ENCODE measurements at places on chromosomes 12 and 14. TPM values are rescaled to one million over a fixed set of nuclear protein-coding genes. Genes with fewer than 3 reads are reported as not detected.

DNA sequence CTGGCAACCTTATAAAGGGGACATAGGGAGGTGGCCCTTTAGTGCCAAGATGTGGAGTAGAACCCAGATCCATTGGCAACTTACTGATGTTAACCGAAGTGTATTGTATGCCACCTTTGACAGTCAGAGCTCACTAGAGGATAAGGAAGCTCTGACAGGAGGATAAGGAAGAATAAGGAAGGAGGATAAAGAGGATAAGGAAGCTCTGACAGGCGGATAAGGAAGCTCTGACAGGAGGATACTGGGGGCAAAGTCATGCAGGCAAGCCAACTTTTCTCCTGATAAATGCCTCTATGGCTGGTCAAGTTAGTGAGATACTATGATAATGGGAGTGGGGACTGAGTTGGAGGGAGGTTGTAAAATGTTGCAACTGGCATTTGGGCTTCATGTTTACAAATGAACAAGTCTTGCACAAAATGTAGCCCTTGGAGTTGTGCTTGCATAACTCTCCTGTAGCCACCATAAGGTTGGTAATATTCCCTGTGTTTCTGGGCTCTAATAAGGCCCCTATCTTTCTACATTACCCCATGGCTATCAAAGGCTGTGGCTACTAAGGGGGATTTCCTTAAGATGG, 17.7 kb upstream of the DHRS2 start:
- H3K27ac ChIP-seq, result no peak overlapping the region
- no peaks in the 10 kb centered on the region for H3K36me3 ChIP-seq
- peaks cover 59% of the 10 kb centered on the region for H3K4me1 ChIP-seq
- H3K4me3 ChIP-seq, result no peak overlapping the region

- DNase-seq, result no peak
- H3K27ac ChIP-seq, result no peak overlapping the region
- no peak overlapping the region for H3K4me3 ChIP-seq
- no peaks in the 10 kb centered on the region for H3K27me3 ChIP-seq
- no peaks in the 10 kb centered on the region for H3K36me3 ChIP-seq
Observed at GRCh38 chr12:54356951-54357356, 7.3 kb downstream of the GPR84 start.

Gene SERPINA5
- total RNA-seq, result 101 TPM

DNA sequence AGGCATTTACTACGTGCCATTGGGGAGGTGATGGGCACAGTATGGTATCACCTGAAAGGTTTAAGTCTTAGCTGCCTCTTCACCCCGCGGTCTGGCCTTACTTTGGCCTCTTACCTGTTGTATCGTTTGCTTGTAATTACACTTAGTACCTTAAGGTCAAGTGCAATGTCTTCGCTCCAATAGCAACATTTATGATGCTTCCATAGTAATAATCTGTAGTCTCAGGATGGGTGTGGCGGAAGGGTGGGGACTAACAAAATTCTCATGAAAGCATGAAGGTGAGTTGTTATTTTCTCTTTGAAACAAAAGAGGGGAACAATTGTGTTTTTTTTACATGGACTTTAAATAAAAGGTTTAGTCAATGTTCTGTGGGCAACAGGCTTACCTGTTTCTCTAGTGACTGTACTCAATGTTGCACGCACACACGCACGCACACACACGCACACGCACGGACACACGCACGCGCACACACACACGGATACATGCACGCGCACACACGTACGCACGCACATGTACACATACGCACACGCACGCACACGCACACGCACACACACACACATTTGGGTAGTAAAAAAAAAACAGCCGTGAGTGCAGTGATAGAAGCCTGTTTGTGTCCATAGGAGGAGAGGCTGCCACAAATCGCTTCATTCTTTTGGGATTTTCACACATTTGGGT, 91.4 kb downstream of the DNAH10 start:
- H3K4me3 ChIP-seq, result no peak overlapping the region
- H3K27ac ChIP-seq, result no peak overlapping the region
- no peak for DNase-seq

- DNase-seq, result no peak
- H3K4me1 ChIP-seq, result peaks cover 22% of the 10 kb centered on the region
- no peak overlapping the region for H3K4me3 ChIP-seq
- H3K36me3 ChIP-seq, result no peaks in the 10 kb centered on the region
- no peak overlapping the region for H3K27ac ChIP-seq
Observed at GRCh38 chr12:53975479-53976152, 862 bp upstream of the HOTAIR start.

- peaks cover 28% of the 10 kb centered on the region for H3K4me1 ChIP-seq
- H3K27me3 ChIP-seq, result no peaks in the 10 kb centered on the region
- H3K36me3 ChIP-seq, result peaks cover 17% of the 10 kb centered on the region
- H3K27ac ChIP-seq, result peak overlapping the region; percentile 72
- peak; percentile 34 for DNase-seq
- H3K4me3 ChIP-seq, result peak overlapping the region; percentile 64
Observed at GRCh38 chr14:39175445-39176262, 600 bp downstream of the PNN start.

Gene HOXC12
- total RNA-seq, result not detected

Gene SETD3
- total RNA-seq, result 39.4 TPM

Gene ZNF641
- total RNA-seq, result 17.1 TPM

DNA sequence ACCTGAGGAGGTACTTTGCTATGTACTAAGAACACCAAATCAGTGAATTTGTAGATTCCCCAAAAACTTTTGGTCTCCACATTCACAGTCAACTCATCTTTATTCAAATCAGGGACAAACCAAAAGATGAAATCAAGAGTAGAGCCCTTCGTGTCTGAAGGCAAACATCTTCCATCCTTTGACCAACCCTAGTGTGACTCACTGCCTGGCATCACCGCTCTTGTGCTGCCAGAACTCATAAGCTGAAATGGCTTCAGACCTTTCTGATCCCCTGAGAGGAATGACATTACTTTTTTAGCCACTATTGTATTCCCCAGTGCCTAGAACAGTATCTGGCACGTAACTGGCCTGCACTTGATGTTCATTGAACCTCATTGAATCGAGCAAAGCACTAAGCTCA, 50.1 kb downstream of the GOLGA5 start:
- H3K27me3 ChIP-seq, result no peaks in the 10 kb centered on the region
- DNase-seq, result no peak
- H3K36me3 ChIP-seq, result peaks cover 7% of the 10 kb centered on the region
- H3K4me3 ChIP-seq, result no peak overlapping the region
- H3K27ac ChIP-seq, result no peak overlapping the region

GRCh38 chr12:45633733-45634132, 95.8 kb upstream of the ARID2 start:
- no peak for DNase-seq
- no peaks in the 10 kb centered on the region for H3K4me1 ChIP-seq
- no peaks in the 10 kb centered on the region for H3K36me3 ChIP-seq
- no peak overlapping the region for H3K4me3 ChIP-seq
- no peaks in the 10 kb centered on the region for H3K27me3 ChIP-seq
- H3K27ac ChIP-seq, result no peak overlapping the region

GRCh38 chr12:6979453-6979852, 8.7 kb downstream of the EMG1 start:
- no peak overlapping the region for H3K27ac ChIP-seq
- H3K4me3 ChIP-seq, result no peak overlapping the region
- no peak for DNase-seq
- H3K36me3 ChIP-seq, result peaks cover 11% of the 10 kb centered on the region

GRCh38 chr14:58584383-58584782, 53.4 kb upstream of the DACT1 start:
- H3K27ac ChIP-seq, result no peak overlapping the region
- no peaks in the 10 kb centered on the region for H3K36me3 ChIP-seq
- no peaks in the 10 kb centered on the region for H3K27me3 ChIP-seq

GRCh38 chr12:94230357-94230905, 82.1 kb downstream of the PLXNC1 start:
- H3K4me1 ChIP-seq, result no peaks in the 10 kb centered on the region
- no peak overlapping the region for H3K27ac ChIP-seq
- no peaks in the 10 kb centered on the region for H3K36me3 ChIP-seq
- no peaks in the 10 kb centered on the region for H3K27me3 ChIP-seq

GRCh38 chr14:86989285-86989684, 1003.7 kb downstream of the GALC start:
- no peak overlapping the region for H3K4me3 ChIP-seq
- no peaks in the 10 kb centered on the region for H3K4me1 ChIP-seq
- no peak for DNase-seq

Gene MMP14
- 55.3 TPM for total RNA-seq

- H3K4me3 ChIP-seq, result no peak overlapping the region
- DNase-seq, result no peak
- H3K27me3 ChIP-seq, result no peaks in the 10 kb centered on the region
- H3K4me1 ChIP-seq, result no peaks in the 10 kb centered on the region
Observed at GRCh38 chr14:51059032-51059431, 35.9 kb downstream of the TRIM9 start.

GRCh38 chr12:25976289-25976688, 17.8 kb downstream of the RASSF8 start:
- H3K4me3 ChIP-seq, result no peak overlapping the region
- H3K4me1 ChIP-seq, result peaks cover 1% of the 10 kb centered on the region
- H3K27ac ChIP-seq, result no peak overlapping the region
- no peaks in the 10 kb centered on the region for H3K36me3 ChIP-seq
- no peaks in the 10 kb centered on the region for H3K27me3 ChIP-seq

DNA sequence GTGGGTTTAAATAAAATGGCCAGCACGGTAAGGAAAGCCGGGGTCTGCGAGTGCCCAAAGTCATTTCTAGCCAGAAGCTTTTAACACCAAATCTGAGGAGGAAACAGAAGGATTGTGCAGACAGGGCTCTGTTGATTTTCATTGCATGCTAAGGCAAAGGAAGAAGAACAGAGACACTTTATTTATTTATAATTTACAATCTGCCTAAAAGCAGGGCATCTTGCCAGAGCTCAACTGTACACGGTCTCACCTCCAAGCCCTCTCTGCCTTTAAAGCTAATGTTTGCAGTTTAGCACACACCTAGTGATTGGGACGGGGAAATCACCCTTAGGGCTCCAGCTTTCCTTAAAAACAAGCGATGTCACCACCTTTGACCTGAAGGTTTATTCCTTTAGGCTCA, 4.0 kb downstream of the KCNA5 start:
- no peak overlapping the region for H3K27ac ChIP-seq
- H3K36me3 ChIP-seq, result no peaks in the 10 kb centered on the region
- no peak for DNase-seq
- H3K4me3 ChIP-seq, result no peak overlapping the region

GRCh38 chr14:97575677-97576076, 778.5 kb downstream of the VRK1 start:
- H3K27ac ChIP-seq, result no peak overlapping the region
- H3K36me3 ChIP-seq, result no peaks in the 10 kb centered on the region
- no peak for DNase-seq

DNA sequence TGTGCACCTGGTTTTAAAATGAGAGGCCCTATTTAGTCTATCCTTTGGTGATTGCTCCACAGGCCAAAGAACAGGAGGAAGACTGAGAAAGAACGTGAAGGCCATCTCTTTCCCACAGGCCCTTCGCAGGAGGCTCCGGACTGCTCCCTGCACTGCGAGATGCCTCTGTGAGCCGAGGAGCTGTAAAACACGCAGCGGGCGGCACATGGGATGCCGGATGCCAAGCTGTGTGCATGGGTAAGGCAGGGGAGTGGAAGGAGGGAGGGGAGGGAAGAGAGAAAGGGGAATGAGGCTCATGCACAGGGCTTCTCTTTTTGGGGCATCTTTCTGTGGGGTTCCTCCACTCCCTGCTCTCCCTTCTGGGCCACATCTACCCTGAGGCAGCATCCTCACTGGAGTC, 61.6 kb downstream of the SPTB start:
- no peaks in the 10 kb centered on the region for H3K4me1 ChIP-seq
- no peak for DNase-seq
- H3K4me3 ChIP-seq, result no peak overlapping the region
- H3K27me3 ChIP-seq, result no peaks in the 10 kb centered on the region
- no peak overlapping the region for H3K27ac ChIP-seq
- no peaks in the 10 kb centered on the region for H3K36me3 ChIP-seq
